CD4-positive, alpha-beta T cell treated with Interferon alpha-2 for 1 hour (primary cell): ENCODE measurements at places on chromosomes 1 and 21.

GRCh38 chr1:222904451-222904850 is 89.6 kb downstream of the DISP1 start:
- no peak for DNase-seq

- DNase-seq = no peak
Observed at GRCh38 chr1:159465191-159465603, 25.7 kb downstream of the OR10J1 start.

DNA sequence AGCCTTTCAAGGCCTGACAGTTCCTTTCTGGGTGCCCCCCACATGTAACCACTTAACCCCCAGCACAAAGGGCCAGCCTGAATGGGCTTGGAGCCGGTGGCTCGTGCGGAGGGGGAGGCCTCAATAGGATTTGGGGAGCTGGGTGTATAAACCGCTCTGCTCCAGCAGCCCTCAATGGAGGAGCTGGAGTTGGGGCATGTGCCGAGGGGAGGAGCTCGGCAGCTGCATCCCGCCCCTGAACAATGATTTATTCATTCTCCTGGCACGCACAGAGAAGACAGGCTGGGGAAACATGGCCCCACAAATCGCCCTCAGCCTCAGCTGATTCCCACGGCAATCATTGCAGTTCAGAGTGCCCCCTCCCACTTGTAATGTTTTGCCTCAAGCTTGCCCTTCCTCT is 6.9 kb upstream of the C1orf216 start:
- no peak for DNase-seq

- no peak for DNase-seq
Observed at GRCh38 chr1:234253732-234254131, 119.5 kb upstream of the COA6 start.

DNA sequence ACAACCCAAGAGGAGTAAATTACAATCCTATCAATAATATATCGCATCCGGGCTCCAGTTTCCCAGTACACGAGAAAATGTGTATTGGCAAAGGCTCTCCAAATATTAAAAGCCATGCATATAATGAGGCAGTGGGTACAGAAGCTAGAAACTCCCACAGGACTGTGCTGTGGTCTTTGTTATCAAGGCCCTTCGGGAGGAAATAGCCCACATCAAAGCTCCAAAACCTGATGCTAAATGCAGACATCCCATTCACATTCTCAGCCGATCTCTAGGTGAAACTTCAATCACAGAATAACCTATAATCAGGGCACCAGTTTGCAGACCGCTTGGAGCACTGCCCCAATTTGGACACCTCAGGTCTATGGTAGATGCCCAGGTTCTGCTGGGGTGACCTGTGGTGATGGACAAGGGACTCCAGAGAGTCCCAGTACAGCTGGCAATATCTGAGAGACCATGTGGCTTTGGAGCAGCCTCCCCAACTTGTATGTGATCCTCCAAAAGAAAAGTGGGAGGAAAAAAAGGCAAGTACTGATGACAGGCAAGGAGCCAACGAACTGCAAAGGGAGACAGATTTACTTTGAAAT is 148.8 kb upstream of the CAMK1G start:
- DNase-seq = no peak

DNA sequence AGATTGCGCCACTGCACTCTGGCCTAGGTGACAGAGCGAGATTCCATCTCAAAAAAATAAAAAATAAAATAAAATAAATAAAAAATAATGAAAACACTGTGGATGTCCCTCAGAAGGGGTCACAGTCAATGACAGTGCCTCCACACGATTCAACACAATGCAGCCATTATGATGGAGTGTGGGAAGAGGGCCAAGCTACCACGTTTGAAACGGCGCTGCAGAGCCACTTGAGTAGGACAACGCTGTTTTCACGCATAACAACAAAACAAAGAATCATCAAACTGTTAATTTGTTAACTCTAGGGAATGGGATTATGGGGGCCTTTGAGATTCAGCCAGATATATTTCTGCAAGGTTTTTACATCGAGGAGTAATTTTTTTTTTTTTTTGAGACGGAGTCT is 36.5 kb downstream of the NKAIN1 start:
- no peak for DNase-seq

DNA sequence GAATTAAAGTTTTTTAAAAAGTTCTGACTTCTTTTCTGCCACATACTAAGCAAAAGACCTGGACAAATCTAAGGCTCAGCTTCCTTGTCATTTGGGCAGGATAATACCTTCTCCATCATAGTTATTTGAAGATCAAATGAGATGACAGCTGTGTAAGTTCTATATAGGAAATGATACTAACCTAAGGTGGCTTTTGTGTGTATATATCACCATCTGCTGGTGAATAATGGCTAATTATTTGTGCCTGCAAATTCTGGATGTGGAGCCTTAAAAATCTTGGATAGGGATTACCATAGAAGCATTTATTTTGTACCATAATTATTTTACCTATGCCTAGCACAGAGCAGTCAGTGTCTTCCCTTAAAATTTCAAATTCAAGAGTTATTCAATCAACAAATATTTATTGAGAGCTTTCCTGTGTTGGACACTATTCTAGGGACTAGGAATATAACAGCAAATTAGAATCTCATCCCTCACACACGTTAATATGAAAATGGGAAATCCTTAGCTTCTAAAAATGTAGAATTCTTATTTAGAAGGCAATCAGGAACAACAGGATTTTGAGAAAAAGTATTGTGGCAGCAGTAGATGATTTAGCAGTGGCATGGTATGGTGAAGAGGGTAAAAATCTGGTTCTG is 89.8 kb downstream of the TMEM200B start:
- DNase-seq = no peak
